ENCODE measurements at places on chromosomes 1 and 21.

DNA sequence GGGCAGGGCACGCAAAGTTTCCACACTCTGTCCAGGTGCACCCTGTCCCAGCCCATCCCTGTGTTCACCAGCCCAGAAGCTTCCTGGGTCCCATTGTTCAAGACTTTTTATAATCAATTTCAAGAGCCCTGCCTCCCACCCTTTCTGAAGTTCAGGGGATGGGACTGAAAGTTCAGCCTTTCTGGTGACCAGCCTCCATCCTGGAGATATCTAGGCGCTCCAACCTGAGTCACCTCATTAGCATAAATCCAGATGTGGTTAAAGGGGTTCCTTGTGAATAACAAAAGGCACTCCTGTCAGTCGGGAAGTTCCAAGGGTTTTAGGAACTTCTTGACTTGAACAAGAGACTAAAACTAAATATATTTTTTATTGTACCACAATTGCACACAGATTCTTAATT lies 48.4 kb upstream of the RAP1A start:
- DNase-seq: no peak

- no peak for DNase-seq
Observed at GRCh38 chr1:67004176-67004575, 49.8 kb downstream of the SLC35D1 start.

GRCh38 chr1:117616967-117617366 lies 11.1 kb downstream of the TENT5C start:
- DNase-seq: no peak

GRCh38 chr1:57307392-57308170 lies 116.3 kb downstream of the DAB1 start:
- DNase-seq: no peak

GRCh38 chr1:38641661-38642060 lies 217.9 kb downstream of the RRAGC start:
- no peak for DNase-seq

DNA sequence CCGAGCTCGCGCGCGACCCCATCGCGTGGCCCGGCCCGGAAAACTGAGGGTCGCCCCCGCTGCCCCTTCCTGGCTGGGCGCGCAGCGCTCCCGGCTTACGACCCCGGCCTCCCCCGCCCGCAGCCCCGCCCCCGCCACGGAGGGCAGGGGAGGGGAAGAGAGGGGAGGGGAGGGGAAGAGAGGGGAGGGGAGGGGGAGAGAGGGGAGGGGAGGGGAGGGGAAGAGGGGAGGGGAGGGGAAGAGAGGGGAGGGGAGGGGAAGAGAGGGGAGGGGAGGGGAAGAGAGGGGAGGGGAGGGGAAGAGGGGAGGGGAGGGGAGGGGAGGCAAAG lies 6.7 kb upstream of the ANKRD65 start:
- DNase-seq: no peak
